ENCODE measurements at places on chromosomes 2 and 18. TPM values are rescaled to one million over a fixed set of nuclear protein-coding genes. Genes with fewer than 3 reads are reported as not detected.

The FER1L5 gene
- under 0.01 TPM for total RNA-seq

The CD8B gene
- 0.24 TPM for total RNA-seq

The CASP10 gene
- 4.9 TPM for total RNA-seq

The DSG4 gene
- not detected for total RNA-seq

The CRIM1 gene
- total RNA-seq: 45.4 TPM

The VWC2L gene
- total RNA-seq: not detected

The OTX1 gene
- total RNA-seq: 4.3 TPM

The ATP8B1 gene
- total RNA-seq: 29.2 TPM

The SAG gene
- total RNA-seq: not detected

The DOK1 gene
- total RNA-seq: 3.0 TPM

The ACMSD gene
- total RNA-seq: 1.7 TPM

The UPP2 gene
- total RNA-seq: not detected

The CREG2 gene
- total RNA-seq: 1.7 TPM

The BCL11A gene
- total RNA-seq: 6.8 TPM

The TNS1 gene
- 12.0 TPM for total RNA-seq
